EL (cell line): ENCODE measurements at places on chromosomes 11 and 22.

DNA sequence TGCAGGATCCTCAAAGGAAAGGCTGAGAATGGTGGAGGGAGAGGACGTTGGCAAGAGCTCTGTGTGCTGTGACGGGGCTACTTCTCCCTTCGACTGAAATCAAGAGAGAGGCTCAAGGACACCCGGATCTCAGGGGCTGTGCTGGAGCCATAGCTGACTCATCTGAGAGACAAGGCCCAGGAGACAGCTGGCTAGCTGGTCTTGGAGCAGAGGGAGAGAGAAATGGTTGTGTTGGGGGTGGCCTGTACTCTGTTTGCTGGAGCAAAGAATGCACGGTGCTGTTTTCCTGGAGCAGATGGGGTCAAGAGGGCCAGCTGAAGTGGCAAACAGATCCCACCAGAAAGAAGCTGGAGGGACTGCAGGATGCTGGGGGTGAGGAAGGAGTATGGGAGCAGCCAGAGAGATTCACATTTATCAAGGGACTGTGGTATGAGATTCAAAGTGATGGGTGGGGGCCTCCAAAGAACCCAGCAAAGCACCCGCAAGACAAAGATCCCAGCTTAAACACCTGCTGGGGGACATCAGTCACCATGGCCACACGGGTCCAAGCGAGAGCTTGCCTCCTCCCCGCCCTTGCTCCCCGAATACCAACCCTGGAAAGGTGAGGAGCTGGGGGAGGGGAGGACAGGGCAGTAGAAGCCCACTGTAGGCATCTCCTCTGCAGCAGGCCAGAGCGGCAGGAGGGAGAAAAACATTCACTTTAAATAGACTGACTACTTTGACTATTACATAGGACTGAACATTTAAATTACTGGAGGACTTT, 40.8 kb downstream of the MAP6 start:
- peak; percentile 50 for DNase-seq

- no peak for DNase-seq
Observed at GRCh38 chr22:48974443-48975315, 853.0 kb downstream of the BRD1 start.

DNA sequence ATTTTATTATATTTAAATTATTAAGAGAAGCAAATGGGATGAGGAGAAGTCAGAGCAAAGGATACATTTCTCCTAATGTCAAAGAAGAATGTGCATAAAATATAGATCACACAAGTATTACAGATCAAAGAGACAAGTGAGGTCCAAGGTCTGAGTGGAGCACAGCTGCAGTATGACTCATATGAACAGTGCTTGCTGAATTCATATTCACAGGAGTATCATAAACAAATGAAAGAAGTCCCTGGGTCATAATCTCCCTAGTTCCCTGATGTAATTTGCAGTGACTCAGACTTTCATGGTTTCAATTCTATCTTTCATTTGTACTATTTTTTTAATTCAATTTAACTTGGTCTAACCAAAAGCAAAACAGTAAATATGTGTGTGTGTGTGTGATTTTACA, 499.0 kb upstream of the CCDC179 start:
- DNase-seq = peak; percentile 85

GRCh38 chr22:40019100-40019499, 24.3 kb downstream of the FAM83F start:
- DNase-seq = no peak

DNA sequence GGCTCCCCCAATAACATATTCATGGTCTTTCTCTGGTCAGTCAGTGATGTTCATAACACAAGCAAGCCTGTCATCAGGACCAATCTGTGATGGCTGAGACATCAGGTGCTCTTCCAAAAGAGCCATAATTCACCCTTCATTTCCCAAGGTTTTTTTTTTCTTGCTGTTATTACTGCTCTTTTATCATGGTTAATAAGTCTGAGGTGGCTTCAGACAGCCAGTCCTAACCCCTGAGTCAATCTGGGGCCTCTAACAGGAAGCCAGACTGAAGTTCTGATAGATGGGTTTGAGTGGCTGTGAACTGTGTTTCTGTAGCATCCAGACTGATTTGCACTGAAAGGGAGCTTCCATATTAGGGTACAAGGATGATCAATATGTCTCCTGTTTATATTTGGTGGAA, 8.8 kb downstream of the EHF start:
- DNase-seq = no peak

- DNase-seq = no peak
Observed at GRCh38 chr11:7281809-7282208, 30.1 kb downstream of the SYT9 start.

DNA sequence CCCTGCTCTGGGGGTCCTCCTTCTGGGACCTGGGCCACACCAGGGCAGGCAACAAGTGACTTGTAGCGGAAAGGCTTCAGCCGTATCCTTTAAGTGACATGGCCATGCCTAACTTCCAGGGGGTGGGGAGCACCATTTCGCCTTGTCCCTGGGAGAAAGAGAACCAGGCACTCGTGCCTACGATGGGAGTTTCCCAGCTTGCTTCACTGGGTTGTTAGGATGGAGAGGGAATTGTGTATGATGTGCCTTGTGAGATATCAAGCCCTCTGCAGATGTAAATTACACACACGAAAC, 151.4 kb downstream of the CACNA1I start:
- no peak for DNase-seq

- no peak for DNase-seq
Observed at GRCh38 chr22:48948575-48949170, 879.0 kb downstream of the BRD1 start.

DNA sequence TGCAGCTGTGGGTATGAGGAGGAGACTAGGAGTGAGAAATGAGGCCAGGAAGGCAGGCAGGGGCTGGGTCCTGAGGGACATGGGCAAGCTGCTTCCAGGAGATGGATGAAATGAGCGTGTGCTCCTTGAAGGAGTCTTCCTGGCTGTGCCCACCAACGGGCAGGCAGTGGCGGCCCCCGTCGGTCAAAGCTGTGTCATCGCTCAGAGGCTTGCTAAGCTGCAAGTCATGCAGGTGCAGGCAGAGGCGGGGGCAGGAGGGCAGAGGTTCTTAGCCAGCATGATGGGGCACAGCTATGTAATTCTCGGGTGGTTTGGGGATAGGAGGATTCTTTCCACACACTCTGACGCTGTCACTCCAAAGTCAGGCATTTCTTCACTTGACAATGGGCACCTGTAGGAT, 12.5 kb upstream of the PEX26 start:
- DNase-seq = no peak
